Heart right ventricle (tissue), 16 donors: ENCODE measurements at places on chromosomes 5 and 9. TPM values are rescaled to one million over a fixed set of nuclear protein-coding genes. Genes with fewer than 3 reads are reported as not detected.

DNA sequence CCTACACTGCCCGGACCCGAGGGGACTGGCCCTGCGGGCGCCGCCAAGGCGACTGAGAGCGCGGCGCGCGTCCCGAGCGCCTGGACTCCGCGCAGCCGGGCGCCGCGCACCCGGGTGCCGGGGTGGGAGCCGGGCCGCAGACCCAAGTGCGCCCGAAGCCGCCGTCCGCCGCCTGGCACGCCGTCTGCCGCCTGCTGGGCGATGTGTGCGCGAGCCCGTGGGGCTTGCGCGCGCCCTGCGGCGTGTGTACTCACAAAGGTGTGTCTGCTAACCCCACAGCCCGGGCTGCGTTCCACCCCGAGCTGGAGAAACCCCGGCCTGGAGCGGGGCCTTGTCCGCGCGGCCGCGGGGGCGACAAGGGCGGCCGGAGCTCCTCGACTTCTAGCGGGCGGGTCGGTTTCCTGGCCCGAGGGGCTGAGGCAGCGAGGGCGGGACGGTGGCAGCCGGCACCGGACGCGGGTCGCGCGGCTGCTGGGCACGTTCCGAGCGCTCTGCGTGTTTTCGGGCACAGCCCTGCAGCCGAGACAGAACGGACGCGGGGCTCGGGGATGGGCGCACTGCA lies 1.1 kb upstream of the ZSWIM6 start:
- H3K4me1 ChIP-seq: peaks cover 40% of the 10 kb centered on the region
- H3K27me3 ChIP-seq: no peaks in the 10 kb centered on the region
- H3K4me3 ChIP-seq: peak overlapping the region; percentile 73
- no peaks in the 10 kb centered on the region for H3K36me3 ChIP-seq

The FOXD4L5 gene
- not detected for total RNA-seq

The DNAH5 gene
- total RNA-seq: not detected

- no peaks in the 10 kb centered on the region for H3K27me3 ChIP-seq
- no peak for DNase-seq
- no peak overlapping the region for H3K27ac ChIP-seq
- H3K4me1 ChIP-seq: no peaks in the 10 kb centered on the region
These were observed 515.7 kb upstream of the RORB start for GRCh38 chr9:73981405-73981804.

The SPINK6 gene
- not detected for total RNA-seq

The GFRA3 gene
- 0.93 TPM for total RNA-seq

The SOX30 gene
- not detected for total RNA-seq

- no peaks in the 10 kb centered on the region for H3K27me3 ChIP-seq
- no peak for DNase-seq
- H3K36me3 ChIP-seq: no peaks in the 10 kb centered on the region
- H3K27ac ChIP-seq: no peak overlapping the region
- H3K4me1 ChIP-seq: no peaks in the 10 kb centered on the region
These were observed 395.7 kb upstream of the SLC24A2 start for GRCh38 chr9:20184541-20184940.

DNA sequence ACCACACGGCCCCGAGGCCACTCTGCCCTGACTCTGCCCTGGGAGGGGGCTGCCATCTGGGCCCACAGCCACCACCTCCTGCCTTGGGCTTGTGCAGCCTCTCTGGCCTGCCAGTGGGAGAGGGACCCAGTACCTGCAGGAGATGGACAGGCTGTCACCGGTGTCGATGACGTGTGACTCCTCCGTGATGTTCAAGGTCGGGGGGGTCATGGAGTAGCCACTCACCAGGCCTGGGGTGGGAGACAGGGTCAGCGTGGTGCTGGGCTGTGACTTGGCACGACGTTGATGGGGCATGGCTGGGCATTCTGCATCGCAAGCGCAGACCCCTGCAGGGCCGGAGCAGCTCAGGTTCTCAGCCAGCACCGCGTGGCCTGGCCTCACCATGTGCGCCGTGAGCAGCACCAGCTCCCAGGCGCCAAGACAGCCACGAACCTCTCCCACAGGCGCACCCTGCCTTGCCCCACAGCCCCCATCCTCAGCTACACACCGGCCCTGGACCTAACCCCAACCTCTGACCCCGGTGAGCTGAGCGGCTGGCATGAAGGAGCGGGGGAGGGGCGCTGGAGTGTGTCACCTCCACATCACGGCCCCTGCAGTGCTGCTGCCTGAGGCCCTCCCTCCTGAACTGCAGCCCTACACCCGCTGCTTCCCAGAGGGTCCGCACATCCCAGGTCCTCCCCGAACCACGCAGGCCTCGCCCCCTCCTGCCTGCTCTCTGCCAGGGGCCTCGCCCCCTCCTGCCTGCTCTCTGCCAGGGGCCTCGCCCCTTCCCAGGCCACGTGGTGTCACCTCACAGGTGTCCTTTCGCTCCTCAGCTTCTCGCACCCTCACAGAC lies 17.6 kb downstream of the FLT4 start:
- no peak for DNase-seq
- no peak overlapping the region for H3K27ac ChIP-seq
- peaks cover 24% of the 10 kb centered on the region for H3K4me1 ChIP-seq
- H3K4me3 ChIP-seq: no peak overlapping the region
- no peaks in the 10 kb centered on the region for H3K27me3 ChIP-seq

- peak overlapping the region; percentile 61 for H3K4me3 ChIP-seq
- H3K27ac ChIP-seq: no peak overlapping the region
- no peaks in the 10 kb centered on the region for H3K36me3 ChIP-seq
- H3K4me1 ChIP-seq: peaks cover 89% of the 10 kb centered on the region
These were observed 13.6 kb downstream of the ITGA1 start for GRCh38 chr5:52801329-52801728.

DNA sequence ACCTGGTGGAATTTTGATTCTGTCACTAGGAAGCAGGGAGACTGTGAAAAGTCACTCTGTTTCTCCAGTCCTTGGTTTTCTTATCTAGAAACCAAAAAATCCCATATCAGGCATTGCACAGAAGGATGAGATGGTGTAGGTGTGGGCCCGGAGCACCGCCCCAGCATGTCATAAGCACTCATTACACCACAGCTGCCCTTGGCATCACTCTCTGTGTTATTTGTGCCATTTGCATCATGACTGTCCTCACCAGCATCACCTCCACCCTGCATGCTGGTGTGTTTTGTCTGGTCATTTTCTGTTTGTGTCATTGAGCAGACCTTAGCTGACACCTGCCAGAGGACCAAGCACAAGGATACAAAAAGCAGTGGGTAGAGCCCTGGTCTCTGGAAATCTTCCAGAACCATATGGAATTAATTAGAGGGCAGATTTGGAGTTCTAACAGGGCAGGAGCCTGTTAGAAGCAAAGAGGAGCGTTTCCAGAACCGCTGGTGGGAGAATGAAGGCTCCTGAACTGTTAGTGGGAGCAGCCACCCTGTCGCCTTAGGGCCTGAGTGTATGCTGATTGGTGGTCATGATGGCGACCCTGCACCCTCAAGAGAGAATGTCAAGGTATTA lies 99.3 kb downstream of the AMBP start:
- no peaks in the 10 kb centered on the region for H3K36me3 ChIP-seq
- no peaks in the 10 kb centered on the region for H3K27me3 ChIP-seq
- no peak overlapping the region for H3K4me3 ChIP-seq
- no peaks in the 10 kb centered on the region for H3K4me1 ChIP-seq

GRCh38 chr5:123455640-123456039 lies 32.4 kb upstream of the CEP120 start:
- H3K36me3 ChIP-seq: no peaks in the 10 kb centered on the region
- no peak overlapping the region for H3K4me3 ChIP-seq
- DNase-seq: no peak
- H3K4me1 ChIP-seq: peaks cover 11% of the 10 kb centered on the region
- no peaks in the 10 kb centered on the region for H3K27me3 ChIP-seq

GRCh38 chr9:136578626-136578914 lies 32.7 kb upstream of the NOTCH1 start:
- H3K27me3 ChIP-seq: no peaks in the 10 kb centered on the region
- no peaks in the 10 kb centered on the region for H3K36me3 ChIP-seq
- no peak overlapping the region for H3K27ac ChIP-seq
- peaks cover 25% of the 10 kb centered on the region for H3K4me1 ChIP-seq
- no peak for DNase-seq

The ZNF454 gene
- total RNA-seq: 1.7 TPM

GRCh38 chr5:149636191-149636860 lies 55.0 kb downstream of the ARHGEF37 start:
- no peak overlapping the region for H3K4me3 ChIP-seq
- no peak for DNase-seq
- peaks cover 13% of the 10 kb centered on the region for H3K4me1 ChIP-seq
- no peaks in the 10 kb centered on the region for H3K27me3 ChIP-seq
- H3K27ac ChIP-seq: no peak overlapping the region

DNA sequence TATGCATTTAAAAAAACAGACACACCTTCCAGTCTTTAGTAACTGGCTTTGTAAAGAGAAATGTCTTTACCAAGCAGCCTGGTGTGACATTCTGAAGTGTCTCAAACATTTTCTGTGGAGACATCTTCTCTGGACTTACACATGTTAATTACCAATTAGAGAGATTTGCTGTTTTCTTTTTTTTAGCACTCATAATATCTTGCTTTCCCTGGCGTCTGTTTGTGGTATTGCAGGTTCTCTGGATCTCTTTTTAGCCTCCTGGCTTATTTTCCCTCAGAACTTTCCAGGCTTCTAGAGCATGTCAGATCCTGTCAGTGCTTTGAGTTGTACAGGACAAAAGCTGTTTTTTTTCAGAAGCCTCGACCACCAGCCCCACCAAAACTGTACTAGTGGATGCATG lies 92.5 kb downstream of the MSX2 start:
- H3K36me3 ChIP-seq: no peaks in the 10 kb centered on the region
- no peaks in the 10 kb centered on the region for H3K27me3 ChIP-seq
- H3K4me3 ChIP-seq: no peak overlapping the region
- no peak for DNase-seq
- H3K4me1 ChIP-seq: no peaks in the 10 kb centered on the region
- H3K27ac ChIP-seq: no peak overlapping the region

GRCh38 chr5:39361306-39361705 lies 3.0 kb downstream of the C9 start:
- no peaks in the 10 kb centered on the region for H3K27me3 ChIP-seq
- H3K36me3 ChIP-seq: no peaks in the 10 kb centered on the region
- H3K27ac ChIP-seq: no peak overlapping the region
- no peaks in the 10 kb centered on the region for H3K4me1 ChIP-seq
- no peak for DNase-seq
- no peak overlapping the region for H3K4me3 ChIP-seq

DNA sequence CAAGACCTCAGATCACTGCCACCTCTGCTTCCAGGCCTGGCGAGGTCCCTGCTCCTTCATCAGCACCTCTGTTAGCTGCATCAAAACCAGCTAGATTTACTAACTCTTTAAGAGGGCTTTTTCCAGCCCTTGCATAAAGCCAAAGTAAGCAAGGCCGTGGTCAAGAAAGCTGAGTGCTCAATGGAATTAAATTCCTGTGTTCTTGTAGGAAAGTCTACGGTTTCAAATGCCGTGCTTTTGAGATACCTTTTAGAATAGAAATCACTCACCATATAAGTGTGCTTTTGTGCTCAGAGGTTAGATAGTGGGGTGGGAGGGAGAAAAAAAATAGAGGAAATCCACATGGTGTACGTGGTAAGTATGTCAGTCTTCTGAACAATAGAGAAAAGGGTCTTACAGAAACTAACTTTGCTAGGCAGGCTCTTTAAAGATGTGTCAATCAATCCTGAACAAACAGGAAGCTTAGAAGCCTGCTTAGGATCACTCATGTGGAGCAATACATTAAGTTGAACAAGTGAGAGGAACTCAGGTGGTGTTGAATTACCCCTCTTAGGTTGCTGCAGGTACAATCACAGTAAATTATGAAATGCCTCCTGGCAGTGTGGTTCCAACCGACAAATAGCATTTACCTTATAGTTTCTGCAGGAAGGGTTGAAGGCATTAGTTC lies 79.7 kb downstream of the SEMA6A start:
- no peaks in the 10 kb centered on the region for H3K27me3 ChIP-seq
- H3K36me3 ChIP-seq: no peaks in the 10 kb centered on the region
- H3K27ac ChIP-seq: no peak overlapping the region
- H3K4me3 ChIP-seq: no peak overlapping the region

The GALNT12 gene
- total RNA-seq: 0.25 TPM

DNA sequence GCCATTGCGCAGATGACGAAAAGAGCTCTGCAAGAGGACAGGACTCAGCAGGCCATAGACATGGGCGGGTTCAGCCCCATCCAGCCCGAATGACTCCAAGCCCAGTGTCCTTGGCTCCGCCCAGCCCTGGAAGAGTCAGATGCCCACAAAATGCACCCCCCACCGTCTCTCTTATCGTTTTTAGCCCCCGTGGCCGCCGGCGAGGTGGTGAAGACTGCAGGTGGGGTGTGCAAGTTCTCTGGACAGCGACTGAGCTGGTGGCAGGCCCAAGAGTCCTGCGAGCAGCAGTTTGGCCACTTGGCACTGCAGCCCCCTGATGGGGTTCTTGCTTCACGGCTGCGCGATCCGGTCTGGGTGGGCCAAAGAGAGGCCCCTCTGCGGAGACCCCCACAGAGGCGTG lies 2.1 kb downstream of the ADGRD2 start:
- H3K4me3 ChIP-seq: no peak overlapping the region
- no peak overlapping the region for H3K27ac ChIP-seq
- peaks cover 59% of the 10 kb centered on the region for H3K27me3 ChIP-seq
- H3K4me1 ChIP-seq: peaks cover 20% of the 10 kb centered on the region
- H3K36me3 ChIP-seq: no peaks in the 10 kb centered on the region
- DNase-seq: no peak

GRCh38 chr9:89434636-89435035 lies 63.3 kb downstream of the SEMA4D start:
- no peaks in the 10 kb centered on the region for H3K36me3 ChIP-seq
- no peaks in the 10 kb centered on the region for H3K27me3 ChIP-seq
- peaks cover 8% of the 10 kb centered on the region for H3K4me1 ChIP-seq
- H3K27ac ChIP-seq: no peak overlapping the region
- no peak for DNase-seq
- no peak overlapping the region for H3K4me3 ChIP-seq

The RRAGA gene
- total RNA-seq: 79.7 TPM

DNA sequence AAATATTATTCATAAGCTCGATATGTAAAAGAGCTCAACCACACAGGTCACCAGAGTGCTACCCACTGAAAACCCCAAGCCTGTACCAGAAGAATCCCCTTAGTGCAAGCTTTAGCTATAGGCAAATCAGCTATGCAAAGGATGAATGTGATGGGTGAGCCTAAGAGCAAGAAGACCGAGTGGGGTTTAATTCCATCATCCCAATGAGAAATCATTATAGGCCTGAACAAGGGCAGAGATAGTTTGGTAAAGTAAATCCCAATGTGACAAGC lies 21.8 kb downstream of the ELOVL7 start:
- H3K36me3 ChIP-seq: no peaks in the 10 kb centered on the region
- no peak overlapping the region for H3K27ac ChIP-seq
- H3K4me1 ChIP-seq: no peaks in the 10 kb centered on the region
- H3K27me3 ChIP-seq: no peaks in the 10 kb centered on the region
- H3K4me3 ChIP-seq: no peak overlapping the region
- DNase-seq: no peak

- H3K4me1 ChIP-seq: no peaks in the 10 kb centered on the region
- no peaks in the 10 kb centered on the region for H3K27me3 ChIP-seq
- no peak overlapping the region for H3K4me3 ChIP-seq
- no peak overlapping the region for H3K27ac ChIP-seq
These were observed 68.9 kb upstream of the PITX1 start for GRCh38 chr5:135102716-135103574.

DNA sequence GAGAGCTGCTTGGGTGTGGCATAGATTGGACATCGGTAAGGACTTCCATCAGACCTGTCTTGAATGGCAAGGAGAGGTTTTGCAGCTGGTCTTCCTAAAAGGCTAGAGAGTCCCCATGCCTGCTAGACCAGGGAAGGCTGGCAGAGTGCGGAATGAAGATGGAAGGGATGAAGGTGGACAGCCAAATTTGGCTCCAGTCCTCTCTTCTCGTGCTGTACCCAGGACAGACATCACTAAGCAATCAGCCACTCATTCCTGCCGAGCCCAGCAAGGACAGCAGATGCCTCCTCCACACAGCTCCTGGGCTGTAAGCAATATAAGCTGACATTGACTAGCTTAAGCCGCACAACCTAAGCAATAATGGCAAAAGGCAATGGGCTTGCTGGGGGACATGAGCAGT lies 112.0 kb downstream of the OLFM1 start:
- no peak overlapping the region for H3K4me3 ChIP-seq
- H3K27me3 ChIP-seq: peaks cover 54% of the 10 kb centered on the region
- no peaks in the 10 kb centered on the region for H3K36me3 ChIP-seq
- DNase-seq: no peak
